BE2C (cell line): ENCODE measurements at places on chromosomes 13 and 19.

DNA sequence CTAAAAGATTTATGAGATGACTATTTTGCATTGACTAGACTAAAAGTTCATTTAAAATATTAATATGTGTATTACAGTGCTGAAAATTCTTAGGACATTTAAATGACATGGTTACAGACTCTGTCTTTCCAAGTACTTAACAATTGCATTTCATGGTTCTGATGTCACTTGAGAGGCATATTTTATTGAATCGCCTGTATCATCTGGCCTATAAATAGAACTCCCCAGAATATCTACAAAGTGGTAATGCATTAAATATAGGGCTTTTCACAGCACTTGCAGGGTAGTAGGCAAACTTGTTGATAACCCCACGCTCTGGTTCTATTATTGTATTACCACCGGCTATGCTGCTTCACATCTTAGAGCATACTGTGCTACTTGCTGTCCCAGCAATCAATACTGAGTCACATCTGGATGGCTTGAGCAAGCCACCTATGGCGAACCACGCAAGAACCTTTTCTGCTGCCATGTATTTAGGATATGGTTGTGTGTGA, 400.6 kb downstream of the HS6ST3 start:
- no peak for DNase-seq

DNA sequence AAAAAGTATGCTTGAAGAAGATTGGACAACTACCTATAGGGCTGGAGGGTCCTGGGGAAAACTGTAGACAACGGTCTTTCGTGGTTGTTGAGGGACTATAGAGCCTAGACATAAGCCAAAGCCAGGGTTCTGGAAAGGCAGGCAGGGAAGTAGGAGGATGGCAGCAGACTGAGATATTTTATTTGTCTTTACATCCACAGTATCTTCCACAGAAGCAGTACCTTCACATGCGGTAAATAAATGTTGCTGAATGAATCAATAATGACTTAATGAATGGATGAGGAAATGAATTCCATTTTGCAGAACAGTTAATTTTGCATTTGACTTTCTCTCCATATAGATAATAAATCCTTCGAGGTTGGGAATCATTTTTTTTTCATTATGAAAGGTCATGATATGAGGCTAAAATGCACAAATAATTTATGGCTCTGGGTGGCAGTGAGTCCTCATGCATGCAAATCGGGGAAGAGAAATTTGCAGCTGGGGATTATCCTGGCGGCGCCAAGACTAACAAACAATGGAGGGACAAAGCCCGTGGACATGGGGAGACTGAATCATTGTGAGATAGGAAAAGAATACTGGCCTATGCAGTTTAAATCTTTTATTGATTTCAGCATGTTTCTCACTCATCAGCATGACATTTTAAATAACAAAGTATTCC, 102.0 kb downstream of the ERCC5 start:
- no peak for DNase-seq

DNA sequence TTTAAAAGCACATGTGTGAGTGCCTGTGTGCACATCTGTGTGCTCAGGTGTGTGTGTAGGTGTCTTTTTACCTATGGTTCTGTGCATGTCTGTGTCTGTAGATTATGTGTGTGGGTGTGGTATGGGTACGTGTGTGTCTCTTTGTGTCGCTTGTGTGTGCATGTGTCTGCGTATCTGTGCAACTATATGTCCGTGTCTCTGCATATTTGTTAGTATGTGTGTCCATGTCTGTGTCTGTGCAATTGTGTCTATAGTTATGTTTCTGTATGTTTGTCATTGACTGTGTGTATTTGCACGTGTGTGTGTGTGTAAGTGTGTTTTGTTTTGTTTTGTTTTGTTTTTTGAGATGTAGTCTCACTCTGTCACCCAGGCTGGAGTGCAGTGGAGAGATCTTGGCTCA, 7.3 kb upstream of the KCTD15 start:
- DNase-seq = no peak

GRCh38 chr13:93959796-93960533, 519.5 kb downstream of the DCT start:
- no peak for DNase-seq

GRCh38 chr19:34713262-34713637, 20.8 kb upstream of the ZNF181 start:
- no peak for DNase-seq

- DNase-seq = no peak
Observed at GRCh38 chr13:39787086-39787487, 131.6 kb downstream of the COG6 start.

- DNase-seq = peak; percentile 36
Observed at GRCh38 chr19:46660008-46660517, 919 bp downstream of the DACT3 start.

GRCh38 chr19:41802770-41803169, 6.4 kb downstream of the CEACAM3 start:
- no peak for DNase-seq

GRCh38 chr13:104181526-104182231, 1115.5 kb upstream of the SLC10A2 start:
- no peak for DNase-seq

- DNase-seq = no peak
Observed at GRCh38 chr13:98823442-98823841, 71.0 kb upstream of the SLC15A1 start.

DNA sequence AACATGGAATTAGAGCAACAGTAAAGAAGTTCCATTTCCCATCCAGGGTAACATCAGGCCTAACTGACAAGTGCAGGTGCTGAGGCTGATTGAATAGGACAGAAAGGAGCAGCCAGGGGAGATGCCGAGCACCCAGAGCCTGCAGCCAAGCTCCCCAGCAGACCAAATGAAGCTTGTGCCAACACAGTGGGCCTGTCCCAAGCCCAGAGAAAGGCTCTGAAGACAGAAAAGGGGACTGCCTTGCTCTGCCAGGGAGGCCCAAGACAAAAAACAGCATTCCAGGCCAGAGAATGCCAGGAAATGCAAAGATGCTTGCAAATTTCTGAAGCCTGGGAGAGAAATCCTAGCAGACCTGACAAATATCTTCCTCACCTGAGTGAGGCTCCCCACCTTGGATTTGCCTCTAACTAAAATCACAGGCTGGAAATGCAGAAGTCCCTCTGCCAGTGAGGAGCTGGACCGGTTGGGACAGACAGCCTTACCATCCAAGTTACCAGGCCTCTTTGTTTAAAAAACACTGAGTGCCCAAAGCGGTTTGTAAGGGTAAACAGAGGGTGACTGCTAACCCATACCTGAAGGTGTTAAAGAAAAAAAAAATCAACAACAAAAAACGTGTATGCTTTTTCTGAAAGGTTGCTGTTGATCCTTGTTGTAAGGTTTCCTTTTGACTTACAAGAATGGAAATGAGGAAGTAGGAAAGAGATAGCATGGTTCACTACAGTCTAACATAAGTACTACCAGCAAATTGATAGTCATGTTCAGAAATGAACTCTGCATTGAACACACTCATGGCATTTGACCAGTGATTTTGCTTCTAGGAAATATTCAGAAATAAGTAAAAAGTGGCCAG, 11.8 kb upstream of the HMGB1 start:
- no peak for DNase-seq
